ENCODE measurements at places on chromosomes 11 and 22.

GRCh38 chr22:23267226-23268043 lies 87.1 kb downstream of the BCR start:
- no peak for DNase-seq

DNA sequence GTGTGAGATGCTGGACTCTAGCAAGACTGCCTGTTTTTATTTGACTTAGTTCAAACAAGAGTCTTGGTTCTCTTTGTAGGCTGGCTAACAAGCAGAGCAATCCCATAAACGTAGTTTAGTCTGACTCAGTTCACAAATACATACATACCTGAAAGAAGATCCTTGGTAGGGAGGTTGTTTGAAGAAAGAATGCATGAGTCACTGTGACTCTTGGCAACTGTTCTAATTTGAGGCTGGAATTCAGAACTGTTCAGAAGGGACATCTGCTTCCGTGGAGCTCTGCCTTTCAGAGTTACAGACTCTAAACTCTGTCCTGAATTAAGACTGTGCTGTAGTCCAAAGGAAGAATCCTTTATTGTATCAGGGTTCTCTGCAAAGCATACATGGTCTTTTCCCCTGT lies 32.2 kb downstream of the C2CD3 start:
- DNase-seq: peak; percentile 98

GRCh38 chr11:108616549-108616948 lies 23.0 kb upstream of the EXPH5 start:
- DNase-seq: peak; percentile 69

DNA sequence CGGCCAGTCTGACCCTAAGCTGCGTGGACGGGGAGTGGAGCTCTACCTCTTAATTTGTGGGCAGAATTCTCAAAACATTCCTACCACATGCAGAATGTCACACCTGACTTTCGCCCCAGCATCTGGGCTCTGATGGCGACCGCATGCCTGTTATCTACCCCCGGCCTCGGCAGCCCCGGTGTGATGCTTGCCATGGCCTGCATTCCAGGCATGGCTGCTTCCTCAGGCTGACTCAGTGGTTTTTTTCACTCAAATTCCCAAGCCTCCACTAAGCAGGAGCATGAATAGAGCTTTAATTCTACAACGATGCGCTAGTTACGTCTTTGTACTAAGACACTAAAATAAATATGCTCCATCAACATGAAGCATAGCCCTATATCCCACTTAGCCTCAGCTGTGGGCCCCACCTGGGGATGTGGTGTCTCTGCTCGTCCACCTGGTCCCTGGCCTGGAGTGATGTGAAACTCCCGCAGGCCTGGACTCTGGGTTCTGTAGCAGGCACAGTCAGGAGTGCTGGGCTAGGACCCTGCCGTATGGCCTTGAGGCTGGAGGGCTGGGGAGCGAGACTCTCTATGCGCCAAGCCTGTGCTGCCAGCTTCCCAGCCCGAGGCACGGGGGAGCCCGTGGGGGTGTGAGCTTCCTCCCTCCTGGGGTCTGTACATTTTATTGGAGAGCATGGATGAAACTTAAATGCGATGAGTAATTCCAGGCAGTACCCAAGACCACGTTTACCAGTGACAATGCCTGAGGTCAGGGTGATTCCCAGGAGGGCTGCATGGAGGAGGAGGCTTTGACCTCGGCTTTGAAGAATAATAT lies 153.2 kb downstream of the CTTN start:
- DNase-seq: no peak

DNA sequence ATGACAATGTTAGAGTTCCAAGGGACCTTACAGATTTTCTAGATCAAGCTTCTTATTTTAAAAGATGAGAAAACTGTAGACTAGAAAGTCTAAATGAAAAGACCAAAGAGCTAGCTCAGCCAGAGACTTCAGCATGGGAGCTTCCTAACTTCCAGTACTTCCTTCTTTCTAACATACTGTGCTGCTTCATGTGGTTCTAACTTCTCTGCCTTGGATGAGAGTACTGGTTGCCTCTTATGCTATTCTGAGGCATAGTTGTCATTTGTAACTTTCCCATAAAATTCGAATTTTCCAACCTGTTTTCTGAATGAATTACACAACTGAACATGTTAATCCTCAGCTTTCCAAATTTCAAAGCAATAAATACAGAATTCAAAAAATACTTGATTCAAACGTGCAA lies 1.8 kb downstream of the MTMR2 start:
- no peak for DNase-seq

GRCh38 chr11:17638311-17638710 lies 81.1 kb upstream of the MYOD1 start:
- no peak for DNase-seq

DNA sequence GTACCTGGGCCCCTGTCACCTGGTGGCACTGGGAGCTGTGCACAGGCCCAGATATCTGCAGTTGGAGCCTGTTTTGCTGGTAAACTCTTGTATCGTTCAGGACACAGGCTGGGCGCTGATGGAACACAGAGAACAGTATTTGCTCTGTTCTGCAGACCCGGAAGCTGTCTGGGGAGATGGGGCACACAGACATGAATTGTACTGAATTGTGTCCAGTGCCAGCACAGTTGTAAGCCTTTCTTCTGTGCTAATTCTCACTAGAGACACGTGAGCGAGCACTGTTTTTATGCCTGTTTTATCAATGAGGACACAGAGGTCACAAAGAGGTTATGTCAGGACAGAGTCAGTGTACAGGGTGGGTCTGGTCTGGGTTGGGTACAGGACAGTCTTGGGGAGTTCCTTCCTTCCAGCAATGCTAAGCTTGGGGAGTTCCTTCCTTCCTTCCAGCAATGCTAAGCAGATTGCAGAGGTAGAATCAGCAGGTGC lies 24.4 kb upstream of the ACR start:
- DNase-seq: no peak

DNA sequence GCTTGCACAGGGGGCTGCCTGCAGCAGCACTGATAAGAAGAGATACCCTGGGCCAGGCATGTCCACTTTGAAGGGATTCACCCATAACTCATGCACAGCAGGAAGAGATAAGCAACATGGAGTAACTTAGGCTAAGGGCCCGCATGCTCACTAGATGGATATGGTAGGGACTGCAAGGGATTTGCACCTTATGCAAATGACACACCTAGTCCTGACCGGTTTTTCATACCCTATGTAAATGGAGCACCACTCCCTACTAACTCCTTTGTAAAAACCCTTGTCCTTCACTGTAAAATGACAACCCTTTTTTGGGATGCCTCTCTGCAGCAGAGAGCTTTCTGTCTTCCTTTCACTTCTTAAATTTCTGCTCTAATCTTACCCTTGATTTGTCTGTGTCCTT lies 658.9 kb upstream of the CCDC179 start:
- DNase-seq: no peak

DNA sequence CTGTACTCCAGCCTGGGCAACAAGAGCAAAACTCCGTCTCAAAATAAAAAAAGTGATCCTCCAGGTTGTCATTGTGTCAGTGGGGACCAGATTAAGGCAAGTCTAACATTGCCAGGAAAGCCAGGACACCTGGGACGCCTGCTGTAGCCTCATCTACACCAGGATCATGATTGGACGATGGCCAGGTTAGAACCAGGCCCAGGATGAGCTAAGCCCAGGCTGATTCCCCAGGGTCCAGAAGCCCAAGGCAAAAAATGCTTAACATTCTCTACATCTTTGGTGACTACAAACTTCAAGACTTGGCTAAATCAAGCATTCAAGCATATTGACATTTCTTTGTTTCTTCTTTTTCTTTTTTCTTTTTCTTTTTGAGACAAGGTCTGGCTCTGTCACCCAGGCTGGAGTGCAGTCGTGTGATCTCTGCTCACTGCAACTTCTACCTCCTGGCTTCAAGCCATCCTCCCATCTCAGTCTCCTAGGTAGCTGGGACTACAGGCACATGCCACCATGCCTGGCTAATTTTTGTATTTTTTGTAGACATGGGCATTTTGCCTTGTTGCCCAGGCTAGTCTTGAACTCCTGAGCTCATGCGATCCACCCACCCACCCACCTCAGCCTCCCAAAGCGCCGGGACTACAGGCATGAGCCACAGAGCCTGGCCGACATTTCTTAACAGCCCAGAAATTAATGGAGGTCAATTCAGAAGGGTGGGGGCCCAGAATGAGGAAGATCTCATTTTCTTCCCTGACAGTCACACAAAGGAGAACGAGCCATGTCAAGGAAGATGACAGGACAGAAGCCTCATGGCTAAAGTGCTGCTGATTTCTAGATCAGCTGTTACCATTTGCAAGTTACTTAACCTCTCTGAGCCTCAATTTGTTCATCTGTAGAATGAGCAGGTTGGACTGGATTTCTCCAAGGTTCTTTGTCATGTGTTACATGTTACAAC lies 12.5 kb upstream of the PTPRJ start:
- peak; percentile 66 for DNase-seq

- no peak for DNase-seq
Measured at GRCh38 chr11:26204101-26204500, 127.8 kb upstream of the ANO3 start.

- DNase-seq: peak; percentile 36
Measured at GRCh38 chr22:40453671-40454070, 83.3 kb downstream of the SGSM3 start.

DNA sequence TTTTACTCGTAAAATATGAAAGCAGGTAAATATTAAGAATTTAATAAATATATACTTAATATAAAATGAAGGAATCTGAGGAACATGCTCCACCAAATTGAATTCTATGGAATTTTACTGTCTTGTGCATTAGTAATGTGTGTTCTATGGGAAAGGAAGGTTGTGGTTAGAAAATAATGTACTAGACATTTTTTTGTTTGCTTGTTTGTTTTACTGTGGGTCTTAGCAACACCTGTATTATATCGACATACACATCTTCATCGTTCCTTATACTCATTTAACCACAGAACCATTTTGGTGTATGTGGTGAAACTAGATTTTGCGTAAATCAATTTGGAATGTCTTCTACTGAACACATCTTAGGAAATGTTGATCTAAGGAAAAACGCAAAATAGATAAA lies 114.1 kb upstream of the MTMR2 start:
- DNase-seq: no peak

DNA sequence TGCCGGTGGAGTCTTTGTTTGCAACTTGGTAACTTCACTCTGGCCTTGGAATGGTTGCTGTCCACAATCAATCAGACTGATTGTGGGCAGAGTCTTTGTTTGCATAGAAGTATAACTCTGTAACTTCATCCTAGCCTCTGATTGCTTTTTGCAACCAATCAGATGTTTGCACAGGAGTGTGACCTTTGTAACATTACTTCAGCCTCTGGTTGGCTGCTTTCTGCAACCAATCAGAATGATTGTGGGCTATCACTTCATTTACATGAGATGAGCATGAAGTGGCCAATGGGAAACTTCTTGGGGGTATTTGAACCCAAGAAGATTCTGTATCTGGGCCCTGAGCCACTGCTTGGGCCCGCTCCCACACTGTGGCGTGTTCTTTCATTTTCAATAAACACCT lies 79.6 kb upstream of the CLDN5 start:
- no peak for DNase-seq

DNA sequence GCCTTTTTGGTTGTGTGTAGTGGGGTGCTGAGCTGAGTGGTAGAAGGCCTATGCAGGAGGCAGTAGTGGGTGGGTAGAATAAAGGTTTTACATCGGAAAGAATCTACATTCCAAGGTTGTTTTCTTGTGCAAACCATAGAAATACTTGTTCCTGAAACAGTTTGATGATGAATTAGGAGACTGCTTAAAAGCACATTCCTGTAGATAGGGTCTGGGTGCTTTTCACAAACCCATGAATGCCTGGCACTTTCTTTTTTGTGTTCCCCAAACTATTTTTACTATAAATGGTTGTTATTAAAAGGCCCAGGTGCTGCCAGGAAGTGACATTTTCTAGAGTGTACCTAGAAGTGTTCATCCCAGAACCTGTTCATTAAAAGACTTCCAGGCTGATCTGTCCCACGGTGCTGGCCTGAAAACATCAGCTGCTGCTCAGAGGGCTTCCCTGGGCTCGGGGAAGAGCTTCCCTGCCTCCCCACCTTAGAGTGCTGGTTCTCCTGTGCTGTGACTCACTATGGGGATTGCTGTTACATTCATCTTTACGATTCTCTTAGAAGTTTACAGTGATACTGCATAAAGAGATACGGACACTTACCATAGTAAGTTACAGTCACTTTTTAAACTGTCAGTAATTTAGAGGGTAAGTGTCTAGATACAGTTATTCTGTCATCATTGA lies 27.9 kb downstream of the PPFIA1 start:
- peak; percentile 66 for DNase-seq

DNA sequence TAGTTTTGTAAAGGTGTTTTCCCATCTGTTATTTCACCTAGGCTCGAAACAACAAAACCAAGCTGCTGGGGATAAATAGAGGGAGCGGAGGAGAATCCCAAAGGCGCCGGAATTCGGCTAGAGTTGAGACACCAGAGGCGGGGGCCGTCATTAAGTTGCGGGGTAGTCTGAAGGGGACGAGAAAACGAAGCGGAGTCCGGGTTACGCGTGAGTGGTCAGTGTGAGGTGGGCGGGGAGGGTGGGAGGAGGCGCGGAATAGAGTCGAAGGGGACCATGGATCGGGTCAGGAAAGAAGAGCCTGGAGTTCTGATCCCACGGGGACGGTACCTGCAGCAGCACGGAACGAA lies 361 bp downstream of the SRPRA start:
- no peak for DNase-seq

DNA sequence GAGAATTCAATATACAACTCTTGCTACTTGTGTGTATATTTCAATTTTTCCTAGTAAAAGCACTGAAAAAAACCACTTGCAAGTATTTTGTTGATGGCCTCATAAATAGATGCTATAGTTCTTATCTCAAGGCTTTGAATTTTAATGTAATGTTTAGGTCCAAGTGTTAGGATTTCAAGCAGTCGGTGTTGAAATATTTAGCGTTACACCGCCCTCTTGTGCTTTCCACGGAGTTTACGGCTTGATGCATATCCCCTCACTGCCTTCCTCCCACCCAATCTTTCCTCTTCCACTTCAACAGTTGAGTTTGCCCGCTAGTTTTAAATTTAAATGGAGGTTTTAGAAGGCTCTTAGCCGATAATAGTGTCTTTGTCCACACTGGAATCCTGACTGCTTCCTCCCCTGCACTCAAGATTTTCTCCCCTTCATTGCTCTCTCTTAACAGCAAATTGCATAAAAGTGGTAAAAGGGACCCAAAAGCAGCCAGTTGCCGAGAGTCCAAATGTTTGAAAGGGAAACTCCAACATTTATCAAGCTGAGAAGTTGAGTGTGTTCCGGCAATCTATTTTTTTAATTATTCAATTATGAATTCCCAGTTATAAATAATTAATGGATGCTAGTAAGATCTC lies 25.9 kb upstream of the HTATIP2 start:
- peak; percentile 64 for DNase-seq

- DNase-seq: peak; percentile 45
Measured at GRCh38 chr11:86814775-86815174, 14.4 kb downstream of the PRSS23 start.

GRCh38 chr11:33733980-33734379 lies 2.2 kb downstream of the CD59 start:
- DNase-seq: no peak

DNA sequence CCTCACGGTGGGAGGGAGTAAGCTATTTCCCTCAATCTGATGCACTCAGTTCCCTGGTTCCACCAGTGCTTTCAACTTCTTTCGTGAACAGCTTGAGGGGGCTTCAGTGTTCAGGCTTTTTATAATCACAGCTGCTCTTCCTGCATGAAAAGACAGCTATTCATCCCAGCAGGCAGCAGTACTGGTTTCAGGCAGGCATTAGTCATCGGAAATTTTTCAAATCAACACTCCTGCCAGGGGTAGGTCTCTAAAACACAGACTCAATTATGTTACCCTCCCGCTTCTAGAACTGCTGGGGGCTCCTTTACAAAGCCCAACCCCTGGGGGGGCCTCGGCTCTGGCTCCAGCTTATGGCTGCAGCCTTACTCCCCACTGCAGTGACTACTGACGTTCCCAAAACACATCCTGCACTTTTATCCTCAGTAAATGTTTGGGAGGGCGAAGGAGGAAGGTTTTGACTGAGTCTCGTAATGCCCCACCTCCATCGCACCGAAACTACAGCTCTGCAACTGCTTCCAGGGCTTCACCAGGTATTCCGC lies 5.8 kb downstream of the POLDIP3 start:
- DNase-seq: peak; percentile 85
